CMK (cell line): ENCODE measurements at places on chromosomes 16 and 17.

- no peak for DNase-seq
Measured at GRCh38 chr16:29857133-29857760, 5.8 kb downstream of the CDIPT start.

GRCh38 chr16:83794860-83795554 is 12.8 kb upstream of the HSBP1 start:
- DNase-seq, result no peak

DNA sequence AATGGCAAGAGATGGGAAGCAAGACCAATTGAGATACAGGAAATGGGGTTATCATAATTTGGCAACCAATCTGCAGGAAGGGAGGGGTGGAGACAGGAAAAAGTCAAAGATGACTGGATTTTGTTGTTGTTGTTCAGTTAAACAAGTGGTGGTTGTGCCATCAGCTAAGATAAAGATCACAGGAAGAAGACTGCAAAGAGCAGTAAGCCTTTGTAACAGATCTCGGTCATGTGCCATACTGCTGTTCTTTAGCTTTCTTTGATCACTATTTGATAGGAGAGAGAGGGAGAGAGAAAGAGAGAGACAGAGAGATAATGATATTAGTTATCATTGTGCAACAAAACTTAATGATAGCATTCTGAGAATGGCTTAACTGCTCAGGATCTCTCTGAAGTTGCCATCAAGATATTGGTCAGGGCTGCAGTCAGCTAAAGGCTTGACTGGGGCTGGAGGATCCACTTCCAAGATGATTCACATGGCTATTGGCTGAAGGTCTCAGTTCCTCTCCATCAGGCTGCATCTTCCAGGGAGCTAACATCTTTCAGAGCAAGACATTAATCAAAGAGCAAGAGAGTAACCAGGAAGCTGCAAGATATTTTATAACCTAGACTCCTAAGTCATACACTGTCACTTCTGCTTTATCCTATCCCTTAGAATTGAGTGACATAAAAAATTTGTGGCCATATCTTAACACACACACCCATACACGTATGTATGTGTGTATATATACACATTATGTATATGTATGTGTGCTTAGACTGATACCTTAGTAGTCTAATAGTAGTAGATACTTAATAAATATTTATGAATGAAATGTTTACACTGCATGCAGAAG is 405.0 kb downstream of the SHISA9 start:
- peak; percentile 4 for DNase-seq

DNA sequence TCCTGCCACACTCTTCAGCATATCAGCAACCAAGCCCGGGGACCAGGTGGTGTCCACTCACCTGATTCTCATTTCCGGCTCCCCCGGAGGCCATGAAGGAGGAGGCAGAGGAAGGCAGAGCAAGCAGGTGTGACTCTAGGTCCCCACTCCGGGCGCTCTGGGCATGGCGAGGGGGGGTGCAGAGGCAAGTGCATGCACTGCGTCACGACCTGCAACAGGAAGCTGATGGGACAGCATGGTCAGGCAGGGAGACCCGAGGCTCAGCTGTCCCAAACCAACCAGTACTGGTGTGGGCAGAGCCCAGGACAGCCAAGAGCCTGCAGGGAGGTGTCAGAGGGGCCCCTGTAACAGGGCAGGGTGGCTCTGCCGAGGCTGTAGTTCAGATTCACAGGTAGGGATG is 2.1 kb upstream of the ENGASE start:
- no peak for DNase-seq

DNA sequence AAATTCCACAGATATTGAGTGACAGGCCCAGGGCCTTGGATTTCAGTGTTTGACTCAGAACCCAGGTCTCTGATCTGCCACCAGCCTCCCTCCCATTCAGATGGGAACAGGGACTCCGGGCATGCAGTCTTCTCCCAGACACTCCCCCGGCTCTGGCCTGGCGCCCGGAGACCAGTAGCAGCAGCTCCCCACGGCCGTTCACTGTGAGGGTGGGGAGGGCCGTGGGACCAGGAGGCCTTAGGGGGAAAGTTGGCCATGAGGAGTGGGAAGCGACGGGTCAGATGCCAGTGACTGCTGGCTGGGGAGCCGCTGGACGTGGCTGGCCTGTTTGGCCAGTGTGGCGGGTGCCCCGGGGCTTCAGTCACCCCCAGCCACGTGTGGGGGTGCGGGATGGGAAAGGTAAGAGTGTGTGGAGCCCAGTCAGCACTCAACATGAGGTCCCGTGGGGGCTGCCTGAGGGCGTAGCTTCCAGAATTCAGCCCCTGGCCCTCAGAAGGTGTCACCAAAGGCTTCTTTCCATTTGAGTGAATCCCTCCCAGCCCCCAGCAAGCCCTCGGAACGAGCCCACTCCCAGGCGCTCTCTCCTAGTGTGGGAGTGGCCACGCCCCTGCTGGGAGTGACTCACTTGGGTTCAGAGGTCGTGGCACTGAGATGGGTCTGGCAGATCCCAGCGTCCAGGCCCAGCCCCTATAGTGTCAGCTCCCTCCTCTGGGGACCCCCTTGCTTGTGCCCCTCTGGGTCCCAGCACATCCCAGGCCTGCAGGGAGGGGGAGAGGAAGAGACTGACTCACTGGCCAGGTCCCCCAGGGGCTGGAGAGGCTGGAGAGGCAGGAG is 309.4 kb downstream of the SEC14L1 start:
- no peak for DNase-seq

GRCh38 chr16:51302042-51302441 is 151.0 kb upstream of the SALL1 start:
- DNase-seq, result no peak

- DNase-seq, result no peak
Measured at GRCh38 chr17:65817951-65818350, 256.5 kb upstream of the AXIN2 start.

GRCh38 chr16:74079232-74079586 is 217.4 kb upstream of the PSMD7 start:
- DNase-seq, result no peak

- DNase-seq, result no peak
Measured at GRCh38 chr16:12341423-12341822, 364.9 kb downstream of the SNX29 start.

DNA sequence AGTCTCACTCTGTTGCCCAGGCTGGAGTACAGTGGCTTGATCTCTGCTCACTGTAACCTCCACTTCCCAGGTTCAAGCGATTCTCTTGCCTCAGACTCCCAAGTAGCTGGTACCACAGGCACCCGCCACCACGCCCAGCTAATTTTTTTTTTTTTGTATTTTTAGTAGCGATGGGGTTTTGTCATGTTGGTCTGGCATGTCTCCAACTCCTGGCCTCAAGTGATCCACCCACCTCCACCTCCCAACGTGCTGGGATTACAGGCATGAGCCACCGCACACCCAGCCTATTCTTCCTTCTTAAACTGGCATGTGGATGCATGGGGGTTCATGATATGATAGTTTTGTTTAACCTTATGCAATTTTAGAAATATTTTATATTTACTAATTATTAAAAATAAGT is 39.4 kb upstream of the VWA3A start:
- DNase-seq, result no peak

DNA sequence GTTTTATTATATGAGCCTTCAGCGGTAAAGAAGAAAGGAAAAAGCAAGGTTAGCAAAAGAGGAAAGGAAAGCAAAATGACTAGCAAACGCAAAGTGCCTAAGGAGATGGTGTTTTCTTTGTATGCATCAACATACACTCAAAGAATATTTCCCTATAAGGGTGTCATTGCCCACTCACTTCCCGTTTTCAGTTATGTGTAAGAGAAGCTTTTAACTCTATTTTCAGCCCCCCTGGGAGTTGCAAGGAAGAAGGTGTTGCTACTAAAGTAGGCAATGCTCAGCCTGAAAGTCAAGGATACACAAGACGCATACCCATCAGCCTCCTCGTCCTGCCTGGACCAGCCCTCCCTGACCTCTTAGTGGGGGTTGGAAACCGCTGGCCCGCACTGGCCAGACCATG is 267.7 kb upstream of the ZFHX3 start:
- DNase-seq, result no peak

- no peak for DNase-seq
Measured at GRCh38 chr17:45131616-45132319, 547 bp downstream of the PLCD3 start.

GRCh38 chr16:49352892-49353291 is 20.7 kb upstream of the C16orf78 start:
- no peak for DNase-seq

GRCh38 chr17:81119223-81120148 is 45.8 kb upstream of the PVALEF start:
- peak; percentile 91 for DNase-seq

DNA sequence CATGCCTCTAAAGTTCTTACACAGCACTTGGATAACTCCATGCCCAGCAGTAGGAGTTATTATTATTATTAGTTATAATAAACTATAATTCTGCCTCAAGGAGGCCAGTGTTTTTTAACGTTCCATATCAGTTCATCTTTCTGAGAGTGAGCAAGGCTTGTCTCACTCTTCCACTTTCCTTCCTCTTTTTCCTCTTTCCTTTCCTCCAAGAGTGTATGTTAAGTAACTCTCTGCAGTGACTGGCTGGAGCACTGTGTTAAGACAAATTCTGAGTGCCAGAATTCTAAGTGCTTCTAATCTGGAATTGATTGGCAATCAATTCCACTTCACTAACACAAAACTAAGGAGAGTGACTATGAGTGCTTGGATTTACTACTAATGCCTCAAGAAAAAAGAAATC is 16.4 kb downstream of the CLEC19A start:
- no peak for DNase-seq

- no peak for DNase-seq
Measured at GRCh38 chr17:46943501-46944393, 20.8 kb downstream of the GOSR2 start.

DNA sequence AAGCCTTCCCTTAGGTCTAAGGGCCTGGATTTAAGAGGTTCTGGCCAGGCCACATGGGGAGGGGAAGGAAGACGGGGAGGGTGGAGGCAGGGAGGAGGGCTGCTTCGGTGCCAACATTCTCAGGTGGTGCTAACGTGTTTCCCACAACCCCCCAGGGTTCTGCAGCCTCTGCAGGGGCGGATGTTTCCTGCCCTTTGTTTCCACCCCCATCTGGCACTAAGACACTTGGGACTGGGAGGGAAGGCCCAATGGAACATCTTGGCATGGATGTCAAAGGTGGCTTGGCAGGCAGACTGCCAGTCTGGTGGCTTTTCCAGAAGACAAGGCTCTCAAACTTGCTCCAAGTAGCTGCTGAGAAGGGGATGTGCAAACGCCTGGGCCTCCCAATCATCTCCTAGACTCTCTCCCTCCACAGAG is 12.7 kb downstream of the HIC1 start:
- no peak for DNase-seq

GRCh38 chr17:29709866-29710519 is 87.3 kb upstream of the CORO6 start:
- no peak for DNase-seq

- DNase-seq, result no peak
Measured at GRCh38 chr16:68229431-68230175, 6.3 kb downstream of the ESRP2 start.

GRCh38 chr17:59839651-59840328 is 53.0 kb downstream of the TUBD1 start:
- no peak for DNase-seq

- DNase-seq, result no peak
Measured at GRCh38 chr16:82979406-82980111, 352.8 kb downstream of the CDH13 start.
